Coronary artery (tissue), 2 donors: ENCODE measurements at places on chromosomes 7 and 10.
A peak's percentile ranks its signal among the peaks of the same experiment; 100 is the strongest.

- no peak for DNase-seq
Observed at GRCh38 chr10:117647306-117647705, 104.8 kb downstream of the EMX2 start.

DNA sequence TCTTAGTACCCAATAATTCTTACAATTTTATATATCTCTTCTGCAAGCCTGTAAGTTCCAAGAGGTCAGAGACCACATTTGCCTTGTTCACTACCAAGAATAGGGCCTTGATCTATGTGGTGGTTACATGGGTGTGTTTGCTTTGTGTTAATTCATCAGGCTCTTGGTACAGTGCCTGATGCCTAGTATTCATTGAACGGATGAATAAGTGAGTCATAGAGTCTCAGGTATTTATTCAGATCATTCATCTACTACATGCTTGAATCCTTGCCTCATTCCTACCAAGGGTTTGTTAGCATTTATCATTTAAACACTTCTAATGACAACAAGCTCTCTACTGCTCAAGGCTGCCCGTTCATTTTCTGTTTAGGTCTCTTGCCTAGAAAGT lies 11.3 kb upstream of the SGPL1 start:
- DNase-seq = no peak

DNA sequence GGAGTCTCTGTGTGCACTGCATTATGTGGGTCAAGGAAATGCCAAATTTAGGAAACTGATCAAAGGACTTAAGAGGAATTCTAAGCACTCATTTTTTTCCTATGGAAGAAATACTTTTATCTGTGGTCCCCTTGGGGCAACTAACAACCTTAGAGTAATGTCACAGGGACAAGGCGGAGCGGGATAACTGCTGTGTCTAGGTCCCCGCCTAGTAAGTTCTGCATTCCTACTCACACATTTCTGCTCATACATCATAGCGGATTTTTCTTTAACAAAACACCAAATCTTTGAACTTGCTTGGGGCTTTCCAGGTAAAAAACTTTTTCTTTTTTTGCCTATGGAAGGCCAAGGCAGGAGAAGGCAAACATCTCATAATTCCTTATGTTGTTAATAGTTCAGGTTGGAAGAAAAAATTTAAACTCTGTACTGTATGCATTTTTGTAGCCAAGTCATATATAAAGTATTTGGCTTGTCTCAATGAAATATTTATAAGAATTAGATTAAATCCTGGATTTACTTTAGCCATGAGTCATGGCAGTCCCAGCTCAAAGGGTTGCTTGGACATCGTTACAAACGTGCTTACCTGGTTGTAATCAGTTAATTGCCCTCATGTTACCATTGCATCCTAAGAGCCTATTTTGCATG lies 285.0 kb downstream of the PHTF2 start:
- no peak for DNase-seq

DNA sequence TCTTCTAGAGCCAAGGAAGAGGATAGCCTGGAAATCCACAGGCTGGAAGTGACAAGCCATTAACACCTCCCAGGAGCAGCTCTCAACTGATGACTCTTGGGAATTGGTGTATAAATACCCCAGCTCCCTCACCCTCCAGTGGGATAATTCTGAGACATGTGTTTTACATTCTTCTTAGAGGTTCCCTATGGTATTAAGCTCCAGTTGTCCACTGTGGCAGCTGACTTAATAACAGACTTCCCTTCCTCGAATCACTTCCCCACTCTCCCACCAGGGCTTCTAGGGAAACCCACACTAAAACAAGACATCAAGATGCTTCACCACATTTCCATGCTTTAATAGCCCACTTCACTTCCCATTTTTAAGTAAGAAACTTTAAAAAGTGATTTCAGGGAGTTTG lies 47.2 kb downstream of the FAM107B start:
- no peak for DNase-seq

DNA sequence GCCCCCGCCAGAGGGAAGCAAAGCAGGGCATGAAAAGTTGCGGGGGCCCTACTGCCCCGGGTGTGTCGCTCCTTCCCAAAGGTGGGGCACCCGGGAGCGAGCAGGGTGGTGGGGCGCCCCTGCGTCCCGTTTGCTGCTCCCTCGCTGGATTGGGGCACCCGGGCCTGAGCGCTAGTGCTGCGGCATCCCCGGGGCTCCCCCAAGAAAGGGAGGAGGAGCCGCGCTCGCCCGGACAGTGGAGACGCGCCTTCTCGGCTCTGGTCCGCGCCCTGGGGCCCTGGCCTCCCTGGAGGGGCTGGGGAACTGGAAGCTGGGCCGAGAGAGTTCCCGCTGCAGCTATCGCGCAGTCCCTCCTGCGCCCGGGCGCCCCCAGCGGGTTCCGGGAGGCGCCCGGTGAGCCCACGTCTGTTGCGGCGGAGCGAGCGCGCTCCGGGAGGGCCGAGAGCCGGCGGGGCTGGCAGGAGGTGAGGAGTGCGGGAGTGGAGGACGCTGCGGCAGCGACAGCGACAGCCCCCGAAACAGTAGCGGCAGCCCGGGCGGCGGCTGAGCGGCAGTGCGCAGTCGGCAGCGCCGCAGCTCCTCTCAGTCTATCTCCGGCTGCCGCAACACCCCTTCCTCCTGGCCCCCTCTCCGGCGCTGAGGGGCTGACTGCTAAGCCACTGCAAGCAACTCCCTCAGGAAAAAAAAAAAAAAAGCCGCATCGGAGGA lies 504 bp upstream of the BMPER start:
- peak; percentile 74 for DNase-seq

DNA sequence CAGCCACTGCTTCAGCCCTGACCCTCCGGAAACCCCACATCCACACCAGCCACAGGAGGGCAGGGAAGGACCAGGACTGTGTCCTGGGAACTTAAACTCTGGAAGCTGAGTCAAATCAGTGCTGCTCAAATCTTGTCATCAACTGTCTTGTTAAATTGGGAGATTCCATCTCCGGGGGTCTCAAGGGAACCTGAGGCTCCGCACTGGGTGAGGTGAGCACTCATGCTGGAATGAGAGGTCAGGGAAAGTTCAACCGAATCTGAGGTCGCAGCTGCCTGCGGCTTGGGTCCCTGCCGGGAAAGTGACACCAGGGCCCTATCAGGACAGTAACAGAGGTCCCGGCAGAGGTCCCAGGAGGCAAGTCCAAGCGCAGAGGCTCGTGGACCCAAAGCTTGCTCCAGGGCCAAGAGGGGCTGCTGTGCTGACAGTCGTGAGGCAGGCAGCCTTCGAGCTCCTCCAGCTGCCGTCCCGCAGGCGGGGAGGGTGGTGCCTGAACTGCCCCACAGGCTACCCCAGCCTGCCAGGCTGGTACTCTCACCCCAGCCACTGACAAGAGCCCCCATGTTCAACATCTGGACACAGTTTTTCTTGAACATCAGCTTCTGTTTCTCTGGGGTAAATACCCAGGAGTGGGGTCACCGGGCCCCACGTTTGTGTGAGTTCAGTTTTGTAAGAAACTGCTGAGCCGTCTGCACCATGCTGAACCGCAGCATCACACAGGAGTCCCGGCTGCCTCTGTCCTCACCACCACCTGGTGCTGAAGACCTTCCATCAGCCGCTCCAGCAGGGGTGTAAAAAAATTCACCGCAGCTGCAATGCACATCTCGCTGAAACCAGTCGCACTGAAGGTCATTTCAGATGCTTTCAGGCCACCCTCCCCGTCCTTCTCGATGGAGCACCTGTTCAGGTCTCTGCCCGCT lies 101.0 kb downstream of the DIP2C start:
- peak; percentile 70 for DNase-seq

DNA sequence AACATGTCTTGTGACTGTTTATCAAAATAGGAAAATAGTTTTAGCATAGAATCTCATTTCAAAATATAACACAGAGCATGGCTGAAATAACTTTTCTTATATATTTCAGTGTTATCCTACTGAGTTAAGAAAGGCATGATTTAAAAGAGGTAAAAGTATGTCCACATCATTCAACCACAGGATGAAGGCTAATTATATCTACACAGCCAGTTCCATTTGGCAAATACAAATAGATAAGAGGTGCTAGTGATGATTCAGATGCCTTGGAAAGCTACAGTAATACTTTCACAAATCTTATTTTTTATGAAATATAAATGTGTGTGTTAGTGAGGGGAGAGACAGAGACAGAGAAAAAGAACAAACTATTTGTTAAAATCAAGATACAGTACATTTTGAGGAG lies 42.9 kb upstream of the PCDH15 start:
- no peak for DNase-seq

DNA sequence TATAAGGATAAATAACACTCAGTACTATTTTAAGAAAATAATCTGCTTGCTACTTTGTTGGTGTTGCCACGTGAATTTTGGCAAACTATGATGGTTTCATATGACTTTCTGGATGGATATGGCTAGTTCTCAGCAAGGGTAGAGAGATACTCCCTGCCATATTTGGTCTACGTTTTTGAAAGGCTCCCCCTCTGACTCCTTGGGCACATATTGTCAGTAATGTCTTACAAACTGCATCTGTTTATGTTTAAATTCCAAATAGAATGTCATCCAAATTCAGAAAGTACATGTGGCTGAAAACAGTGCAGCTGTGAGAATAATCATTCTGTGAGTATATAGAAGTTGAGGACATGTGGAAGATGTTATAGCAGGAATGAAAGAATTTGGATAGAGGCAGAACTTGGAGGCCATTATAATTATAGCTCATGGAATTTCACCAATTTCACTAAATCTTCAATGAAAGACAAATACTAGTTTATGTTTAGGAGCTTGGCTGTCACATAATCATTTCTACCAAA lies 107.8 kb downstream of the SRI start:
- no peak for DNase-seq

DNA sequence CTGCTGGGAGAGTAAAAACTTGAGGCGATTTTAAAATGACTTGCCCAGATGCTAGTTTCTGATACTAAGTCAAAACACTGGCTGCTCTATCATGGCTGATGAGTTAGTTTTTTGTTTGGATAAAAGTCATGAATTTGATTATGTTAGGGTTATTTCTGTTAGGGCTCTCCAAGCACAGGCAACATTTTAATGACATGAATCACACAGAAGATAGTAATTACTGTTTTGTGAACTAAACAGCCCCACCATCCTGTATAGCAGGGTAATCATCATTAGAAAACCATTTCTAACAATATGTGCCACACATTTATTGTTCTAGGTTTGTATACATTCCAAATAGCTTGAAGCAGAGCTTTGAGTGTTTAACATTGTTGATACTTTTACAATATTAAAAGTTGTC lies 750.3 kb downstream of the ANKRD7 start:
- DNase-seq = no peak

DNA sequence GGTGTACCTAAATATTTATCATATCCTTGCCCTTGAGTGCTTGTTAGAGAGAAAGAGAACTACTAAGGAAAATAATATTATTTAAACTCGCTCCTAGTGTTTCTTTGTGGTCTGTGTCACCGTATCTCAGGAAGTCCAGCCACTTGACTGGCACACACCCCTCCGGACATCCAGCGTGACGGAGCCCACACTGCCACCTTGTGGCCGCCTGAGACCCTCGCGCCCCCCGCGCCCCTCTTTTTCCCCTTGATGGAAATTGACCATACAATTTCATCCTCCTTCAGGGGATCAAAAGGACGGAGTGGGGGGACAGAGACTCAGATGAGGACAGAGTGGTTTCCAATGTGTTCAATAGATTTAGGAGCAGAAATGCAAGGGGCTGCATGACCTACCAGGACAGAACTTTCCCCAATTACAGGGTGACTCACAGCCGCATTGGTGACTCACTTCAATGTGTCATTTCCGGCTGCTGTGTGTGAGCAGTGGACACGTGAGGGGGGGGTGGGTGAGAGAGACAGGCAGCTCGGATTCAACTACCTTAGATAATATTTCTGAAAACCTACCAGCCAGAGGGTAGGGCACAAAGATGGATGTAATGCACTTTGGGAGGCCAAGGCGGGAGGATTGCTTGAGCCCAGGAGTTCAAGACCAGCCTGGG lies 11.4 kb downstream of the SERPINE1 start:
- DNase-seq = peak; percentile 94

GRCh38 chr7:132055336-132056120 lies 499.1 kb upstream of the PODXL start:
- peak; percentile 45 for DNase-seq

- DNase-seq = peak; percentile 36
Observed at GRCh38 chr10:7587168-7587864, 79.5 kb downstream of the ITIH5 start.

GRCh38 chr7:2443491-2443890 lies 32.7 kb downstream of the GRIFIN start:
- DNase-seq = no peak

DNA sequence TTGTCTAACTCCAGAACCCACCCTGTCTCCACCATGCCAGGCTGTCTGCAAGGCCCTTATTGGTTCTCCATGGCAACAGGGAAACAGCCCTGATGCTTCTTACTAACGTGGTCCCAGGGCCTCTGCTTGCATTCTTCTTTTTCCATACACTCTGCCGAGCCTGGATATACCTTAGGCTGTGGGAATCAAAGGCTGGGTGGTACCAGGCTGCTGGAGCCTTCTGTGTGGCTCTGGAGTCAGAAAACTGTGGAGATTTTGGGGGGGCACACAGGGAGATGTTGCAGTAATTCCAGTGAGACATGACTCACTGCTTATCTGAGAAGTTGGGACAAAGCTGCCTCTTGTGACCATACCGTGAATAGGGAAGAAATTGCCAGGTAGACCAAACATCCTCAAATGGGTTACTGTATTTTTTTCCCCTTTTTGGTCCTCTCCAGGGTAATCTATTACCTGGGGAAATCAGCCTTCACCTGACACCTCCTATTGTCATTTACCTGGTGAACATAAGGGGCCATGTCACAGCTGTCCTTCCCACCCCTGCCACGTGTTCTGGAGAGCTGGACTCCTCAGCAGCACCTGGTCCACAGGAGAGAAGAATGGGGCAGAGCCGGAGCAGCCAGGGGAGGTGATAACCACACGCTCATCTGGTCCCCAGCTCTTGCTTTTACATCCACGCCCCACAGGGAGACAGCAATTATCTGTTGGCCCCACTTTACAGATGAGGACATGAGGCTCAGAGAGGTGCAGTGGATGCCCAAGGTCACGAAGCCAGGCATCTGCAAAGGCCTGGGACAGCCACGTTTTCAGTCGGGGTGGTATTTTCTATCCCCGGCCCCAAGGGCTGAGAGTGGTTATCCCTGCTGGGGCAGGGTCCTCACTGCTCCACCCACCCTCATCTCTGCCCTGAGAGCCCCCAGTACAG lies 4.6 kb downstream of the CHST3 start:
- no peak for DNase-seq

GRCh38 chr7:756928-757560 lies 30.0 kb upstream of the PRKAR1B start:
- no peak for DNase-seq

DNA sequence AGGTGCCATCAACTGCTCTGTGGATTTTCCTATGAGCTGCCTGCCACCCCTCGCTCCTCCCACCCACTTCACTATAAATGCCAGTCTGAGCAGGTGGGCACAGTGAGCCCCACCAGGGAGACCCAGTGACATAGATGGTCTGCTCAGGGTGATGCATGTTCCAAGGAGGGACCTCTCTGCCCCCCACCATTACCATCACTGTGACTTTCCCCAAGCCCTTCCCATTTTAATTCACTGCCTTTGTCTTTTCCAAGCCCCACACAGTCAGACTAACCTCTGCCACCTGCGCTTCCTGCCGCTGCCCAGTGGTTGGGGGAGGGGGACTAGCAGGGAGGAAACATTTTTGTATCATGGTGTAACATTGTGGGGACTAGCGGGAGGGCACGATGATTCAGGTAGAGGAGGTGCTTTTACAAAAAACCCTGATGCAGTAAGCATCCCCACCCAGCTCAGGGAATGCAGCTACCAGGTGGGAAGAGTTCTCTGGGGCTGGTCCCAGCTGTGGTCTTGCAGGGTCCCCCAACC lies 24.6 kb downstream of the PRSS2 start:
- DNase-seq = peak; percentile 59
